ENCODE measurements at places on chromosomes 4 and X. TPM values are rescaled to one million over a fixed set of nuclear protein-coding genes. Genes with fewer than 3 reads are reported as not detected.

The SSX4 gene
- not detected for total RNA-seq

The YY2 gene
- total RNA-seq, result not detected

The PFKFB1 gene
- not detected for total RNA-seq

The BEX1 gene
- total RNA-seq, result not detected

DNA sequence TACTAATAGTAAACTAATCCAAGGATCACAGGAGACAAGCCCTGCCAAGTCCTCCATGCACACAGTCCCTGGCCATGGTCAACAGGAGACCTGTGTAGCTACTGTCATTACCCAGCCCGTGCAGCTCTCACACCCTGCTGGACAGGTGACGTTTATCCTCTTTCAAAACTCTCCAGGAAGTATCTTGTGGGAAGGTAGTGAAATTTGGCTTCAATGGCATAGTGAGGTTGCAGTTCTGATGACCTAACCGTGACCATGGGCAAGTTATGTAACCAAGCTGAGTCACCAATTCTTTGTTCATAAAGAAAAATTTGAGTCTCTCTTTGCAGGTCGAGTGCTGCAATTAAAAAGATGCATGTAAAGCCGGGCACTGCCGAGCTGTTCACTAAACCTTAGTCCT, 11.3 kb upstream of the SLC2A9 start:
- H3K4me3 ChIP-seq, result no peak overlapping the region
- DNase-seq, result no peak
- H3K36me3 ChIP-seq, result no peaks in the 10 kb centered on the region
- peak overlapping the region; percentile 71 for H3K27ac ChIP-seq
- H3K4me1 ChIP-seq, result peaks cover 33% of the 10 kb centered on the region

- no peaks in the 10 kb centered on the region for H3K4me1 ChIP-seq
- no peak overlapping the region for H3K4me3 ChIP-seq
- H3K36me3 ChIP-seq, result no peaks in the 10 kb centered on the region
- no peak for DNase-seq
- H3K27me3 ChIP-seq, result no peaks in the 10 kb centered on the region
These were observed 593.0 kb upstream of the TENM3 start for GRCh38 chr4:181650033-181650825.

DNA sequence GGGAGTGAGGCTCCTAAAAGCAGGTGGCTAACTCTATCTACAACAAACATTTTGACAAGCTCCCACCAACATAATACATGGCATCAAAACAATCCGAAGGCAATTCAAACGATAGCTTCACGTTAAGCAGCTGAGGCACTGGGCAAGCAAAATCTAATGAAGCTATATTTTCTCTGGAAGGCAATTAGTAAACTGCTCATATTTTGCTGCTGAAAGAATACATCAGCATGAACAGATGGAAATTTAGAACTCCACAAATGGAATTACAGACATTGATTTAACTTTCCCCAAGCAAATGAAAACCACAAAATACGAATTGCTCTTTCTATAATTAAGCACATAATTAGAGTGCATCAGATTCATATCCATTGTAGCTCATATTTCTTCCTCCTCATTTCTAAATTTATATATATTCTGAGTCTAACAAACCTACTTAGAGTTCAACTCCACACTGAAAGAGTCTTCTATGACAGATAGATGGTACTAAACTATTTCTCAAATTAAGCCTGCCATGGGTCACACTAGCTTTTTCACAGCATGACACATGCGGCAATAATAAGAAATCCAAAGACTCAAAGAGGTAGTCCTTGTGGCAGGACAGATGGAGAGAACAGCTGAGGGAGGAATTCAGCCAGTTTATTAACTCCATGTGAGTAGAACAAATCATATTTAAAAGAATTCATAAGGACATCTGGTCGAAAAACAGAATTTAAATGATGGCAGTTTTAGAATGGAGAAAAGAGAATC, 305.4 kb downstream of the MAPK10 start:
- no peaks in the 10 kb centered on the region for H3K27me3 ChIP-seq
- H3K4me1 ChIP-seq, result no peaks in the 10 kb centered on the region
- H3K36me3 ChIP-seq, result no peaks in the 10 kb centered on the region
- no peak overlapping the region for H3K27ac ChIP-seq
- H3K4me3 ChIP-seq, result no peak overlapping the region

DNA sequence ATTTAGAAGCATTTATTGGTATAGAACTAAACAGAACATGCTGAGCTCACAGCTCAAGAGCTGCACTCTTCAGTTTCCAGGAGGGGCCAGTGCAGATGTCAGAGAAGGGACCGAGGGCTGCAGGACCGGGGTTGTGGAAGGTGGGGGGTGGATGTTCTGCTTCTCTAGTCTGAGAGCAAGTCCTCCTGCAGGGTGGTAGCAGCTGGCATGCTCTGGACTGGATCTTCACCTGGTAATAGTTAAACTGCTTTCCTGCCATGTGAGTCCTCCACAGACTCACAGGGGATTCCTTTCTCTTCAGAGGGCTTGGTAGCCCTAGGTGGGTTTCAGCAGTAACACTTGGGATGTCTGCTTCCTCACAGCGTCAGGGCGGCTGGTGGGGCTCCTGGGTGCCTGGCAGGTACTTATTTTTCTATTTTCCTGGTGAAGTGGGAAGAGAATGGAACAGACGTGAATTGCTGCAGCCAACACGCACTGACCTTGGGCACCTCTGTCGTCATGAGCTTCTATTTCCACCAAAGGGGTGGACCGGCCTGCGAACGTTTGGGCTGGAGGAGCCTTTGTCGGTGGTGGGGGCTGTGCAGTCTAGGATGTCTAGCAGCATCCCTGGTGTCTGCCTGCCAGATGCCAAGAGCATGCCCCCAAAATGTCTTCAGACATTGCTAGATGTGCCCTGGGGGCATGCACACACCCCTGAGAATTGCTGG, 2.5 kb downstream of the MAEA start:
- H3K27me3 ChIP-seq, result no peaks in the 10 kb centered on the region
- no peak overlapping the region for H3K4me3 ChIP-seq
- peaks cover 9% of the 10 kb centered on the region for H3K36me3 ChIP-seq
- peaks cover 72% of the 10 kb centered on the region for H3K4me1 ChIP-seq
- no peak overlapping the region for H3K27ac ChIP-seq

- H3K4me1 ChIP-seq, result peaks cover 23% of the 10 kb centered on the region
- H3K27me3 ChIP-seq, result no peaks in the 10 kb centered on the region
- H3K4me3 ChIP-seq, result no peak overlapping the region
These were observed 15.4 kb downstream of the FAM9C start for GRCh38 chrX:13028871-13029636.

- peak within 1 kb of the TSS; percentile 87 for H3K27ac ChIP-seq
- peak within 1 kb of the TSS; percentile 88 for H3K4me3 ChIP-seq
- no peaks in the 10 kb centered on the region for H3K27me3 ChIP-seq
- peak; percentile 86 for DNase-seq
These were observed at the start of gene QDPR for GRCh38 chr4:17511950-17512795. Gene QDPR, minus strand, starts transcription at chr4:17512090. Its CDS starts 36 bp downstream, at chr4:17512054.

GRCh38 chr4:37388681-37389365, 144.3 kb downstream of the NWD2 start:
- H3K4me1 ChIP-seq, result peaks cover 5% of the 10 kb centered on the region
- no peak overlapping the region for H3K27ac ChIP-seq
- H3K27me3 ChIP-seq, result no peaks in the 10 kb centered on the region

- no peaks in the 10 kb centered on the region for H3K36me3 ChIP-seq
- DNase-seq, result peak; percentile 16
- H3K27me3 ChIP-seq, result no peaks in the 10 kb centered on the region
- H3K27ac ChIP-seq, result no peak overlapping the region
- H3K4me1 ChIP-seq, result no peaks in the 10 kb centered on the region
These were observed 57.7 kb upstream of the PASD1 start for GRCh38 chrX:151505796-151506195.

- H3K4me1 ChIP-seq, result no peaks in the 10 kb centered on the region
- no peaks in the 10 kb centered on the region for H3K36me3 ChIP-seq
- DNase-seq, result no peak
- no peaks in the 10 kb centered on the region for H3K27me3 ChIP-seq
- H3K4me3 ChIP-seq, result no peak overlapping the region
These were observed 186.5 kb downstream of the ANTXR2 start for GRCh38 chr4:79886557-79886956.

DNA sequence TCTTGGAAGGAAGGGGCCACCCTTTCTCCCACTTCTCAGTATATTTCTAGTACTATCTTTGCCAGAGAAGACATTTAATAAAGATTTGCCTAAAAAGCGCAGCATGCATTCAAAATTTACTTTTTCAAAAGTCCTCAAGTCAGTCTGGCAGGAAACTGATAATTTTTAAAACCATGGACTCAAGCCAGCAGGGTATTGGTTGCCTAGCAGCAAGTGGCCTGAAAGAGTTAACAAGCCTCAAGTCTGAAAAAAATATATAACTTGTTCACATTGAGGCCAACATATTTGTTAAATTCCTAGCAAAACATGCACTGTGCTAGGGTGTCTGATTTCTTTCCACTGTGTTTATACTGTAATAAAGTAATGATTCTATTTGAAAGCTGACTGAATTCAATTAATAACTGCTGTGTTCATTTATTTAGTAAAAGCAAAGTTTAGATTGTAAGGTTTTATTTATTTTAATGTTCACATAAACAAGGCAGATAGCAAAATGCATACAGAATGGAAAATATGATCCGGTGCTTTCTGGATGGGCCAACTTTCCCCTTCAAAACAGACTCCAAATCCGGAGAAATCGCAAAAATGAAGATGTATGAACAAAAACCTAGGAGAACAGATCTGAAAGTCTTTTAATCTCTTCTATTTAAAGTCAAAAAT, 218.5 kb upstream of the FGF13 start:
- DNase-seq, result no peak
- no peaks in the 10 kb centered on the region for H3K27me3 ChIP-seq
- H3K27ac ChIP-seq, result no peak overlapping the region
- H3K4me1 ChIP-seq, result no peaks in the 10 kb centered on the region
- no peaks in the 10 kb centered on the region for H3K36me3 ChIP-seq
- H3K4me3 ChIP-seq, result no peak overlapping the region

DNA sequence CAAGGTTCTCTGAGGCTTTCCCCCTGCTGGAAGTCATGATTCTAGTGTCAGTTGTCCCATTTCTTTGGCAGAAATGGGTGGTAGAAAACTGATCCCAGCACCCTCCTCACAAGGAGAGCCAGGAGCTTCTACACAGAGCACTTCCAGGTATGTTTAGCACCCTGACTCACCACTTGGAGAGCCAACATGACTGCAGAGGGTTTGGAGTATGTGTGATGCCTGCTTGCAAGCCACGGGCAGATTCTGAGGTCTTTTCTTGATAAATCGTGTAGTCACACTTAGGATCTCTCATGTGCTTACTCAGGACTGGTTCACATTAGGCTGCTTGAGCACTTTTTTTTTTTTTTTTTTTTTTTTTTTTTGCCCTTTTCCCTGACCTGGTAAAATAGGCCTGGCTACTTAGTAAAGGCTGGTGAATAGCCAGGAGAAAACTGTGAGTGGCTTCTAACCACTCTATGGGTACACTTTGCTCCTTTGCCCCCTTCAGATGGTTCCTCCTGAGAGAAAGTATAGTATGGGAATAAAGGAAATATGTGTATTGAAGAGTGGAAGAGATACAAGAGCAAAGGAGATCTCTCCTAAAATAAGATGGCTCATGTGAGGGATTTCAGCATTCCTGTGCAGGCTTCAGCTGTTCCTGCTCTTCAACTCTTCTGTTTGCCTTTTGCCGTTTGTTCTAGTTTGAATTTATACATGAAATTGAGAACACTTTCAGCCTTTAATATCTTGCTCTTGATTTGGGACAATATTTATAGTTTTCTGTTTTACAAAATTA, 103.6 kb downstream of the EMCN start:
- H3K4me3 ChIP-seq, result no peak overlapping the region
- H3K27ac ChIP-seq, result no peak overlapping the region
- H3K4me1 ChIP-seq, result no peaks in the 10 kb centered on the region
- no peak for DNase-seq

DNA sequence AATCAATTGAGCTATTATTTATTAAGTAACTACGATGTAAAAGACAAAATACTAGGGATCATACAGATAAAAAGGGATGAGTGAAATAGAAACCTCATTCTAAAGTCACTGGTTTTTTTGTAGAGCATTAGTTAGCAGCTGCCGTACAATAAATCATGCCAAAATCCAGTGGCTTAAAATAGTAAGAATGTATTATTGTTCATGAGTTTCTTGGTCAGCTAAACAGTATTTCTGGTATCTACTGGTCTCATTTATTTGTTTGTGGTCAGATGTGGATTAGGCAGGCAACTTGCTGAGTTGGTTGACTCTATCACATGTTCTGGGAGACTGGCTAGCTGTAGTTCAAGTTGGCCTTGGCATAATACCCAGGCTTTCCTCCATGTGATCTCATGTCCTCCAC, 667.3 kb downstream of the GALNTL6 start:
- H3K27ac ChIP-seq, result no peak overlapping the region
- no peak overlapping the region for H3K4me3 ChIP-seq
- DNase-seq, result no peak

- H3K4me3 ChIP-seq, result no peak overlapping the region
- DNase-seq, result no peak
- H3K27ac ChIP-seq, result no peak overlapping the region
- no peaks in the 10 kb centered on the region for H3K4me1 ChIP-seq
These were observed 64.9 kb upstream of the CAMK2D start for GRCh38 chr4:113826421-113826820.

- peaks cover 23% of the 10 kb centered on the region for H3K4me1 ChIP-seq
- H3K27ac ChIP-seq, result no peak overlapping the region
- H3K4me3 ChIP-seq, result no peak overlapping the region
These were observed 2.5 kb downstream of the PPBP start for GRCh38 chr4:73985528-73985852.

- no peak overlapping the region for H3K27ac ChIP-seq
- no peaks in the 10 kb centered on the region for H3K36me3 ChIP-seq
- DNase-seq, result no peak
- H3K4me3 ChIP-seq, result no peak overlapping the region
These were observed 110.4 kb upstream of the EDNRA start for GRCh38 chr4:147370473-147370872.

GRCh38 chr4:140098455-140099160, 55.4 kb downstream of the MAML3 start:
- H3K27me3 ChIP-seq, result no peaks in the 10 kb centered on the region
- H3K36me3 ChIP-seq, result no peaks in the 10 kb centered on the region

DNA sequence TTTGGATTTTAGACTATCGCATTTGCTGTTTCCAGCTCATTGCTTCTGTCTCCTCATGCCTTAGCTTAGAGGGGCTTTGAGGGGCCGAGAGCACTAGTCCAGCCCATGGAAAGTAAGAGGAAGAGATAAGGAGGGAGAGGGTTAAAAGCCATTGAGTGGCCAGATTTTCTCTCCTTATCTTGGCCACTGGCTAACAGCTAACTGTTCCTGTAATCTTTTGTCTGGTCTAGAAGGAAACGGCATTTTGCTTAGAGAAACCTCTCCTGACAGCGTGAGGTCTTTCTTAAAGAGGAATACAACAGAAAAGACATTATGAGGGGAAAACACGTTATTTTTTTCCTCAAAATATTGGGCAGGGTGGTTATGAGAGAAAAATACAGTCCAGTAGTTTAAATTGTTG, 7.9 kb downstream of the GPR101 start:
- no peaks in the 10 kb centered on the region for H3K4me1 ChIP-seq
- H3K36me3 ChIP-seq, result no peaks in the 10 kb centered on the region
- H3K27ac ChIP-seq, result no peak overlapping the region
- H3K27me3 ChIP-seq, result peaks cover 13% of the 10 kb centered on the region

DNA sequence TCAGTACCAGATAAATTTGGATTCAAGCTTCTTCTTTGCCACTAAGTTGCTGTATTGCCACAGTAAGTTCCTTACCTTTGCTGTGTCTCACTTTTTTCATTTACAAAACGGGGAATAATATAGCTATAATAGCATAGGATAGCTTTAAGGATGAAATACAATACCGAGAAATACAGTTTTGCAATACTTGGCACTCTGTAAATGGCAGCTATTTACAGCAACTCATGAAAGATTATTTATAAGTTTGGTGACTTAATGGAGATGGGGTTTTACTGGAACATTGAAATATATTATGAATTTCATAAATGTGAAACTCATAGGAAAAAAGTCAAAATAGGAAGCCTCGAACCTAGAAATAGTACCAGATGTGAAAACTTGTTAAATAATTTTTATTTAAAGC, 27.6 kb downstream of the ANXA10 start:
- H3K4me3 ChIP-seq, result no peak overlapping the region
- no peaks in the 10 kb centered on the region for H3K27me3 ChIP-seq
- H3K27ac ChIP-seq, result no peak overlapping the region
- no peaks in the 10 kb centered on the region for H3K4me1 ChIP-seq

Data from stomach (tissue), 19 donors.